ENCODE measurements at places on chromosomes 6 and 20. TPM values are rescaled to one million over a fixed set of nuclear protein-coding genes. Genes with fewer than 3 reads are reported as not detected.
A peak's percentile ranks its signal among the peaks of the same experiment; 100 is the strongest.

GRCh38 chr6:41159415-41160082 is 3.4 kb downstream of the TREM2 start:
- no peak for DNase-seq

Gene BPIFA1
- total RNA-seq: not detected

DNA sequence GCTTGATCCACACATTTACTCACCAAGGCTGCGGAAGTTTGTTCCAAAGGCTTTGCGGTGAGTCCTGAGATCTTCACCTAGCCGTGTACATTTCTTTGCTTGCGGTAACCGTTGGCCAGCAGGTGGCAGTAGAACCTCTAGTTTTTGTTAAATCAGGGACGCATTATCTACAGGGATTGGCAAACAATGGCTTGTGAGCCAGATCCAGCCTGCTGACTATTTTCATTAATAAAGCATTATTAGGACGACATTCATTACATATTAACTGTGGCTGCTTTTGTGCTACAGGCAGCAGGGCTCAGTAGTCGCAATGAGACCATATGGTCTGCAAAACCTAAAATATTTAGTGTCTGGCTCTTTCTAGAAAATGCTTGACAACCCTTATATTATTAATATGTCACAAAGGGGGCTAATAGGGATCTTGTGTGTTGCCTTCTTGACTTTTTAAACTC is 174.1 kb downstream of the DOK5 start:
- peak; percentile 63 for DNase-seq

Gene FITM2
- total RNA-seq: 4.5 TPM

- no peak for DNase-seq
Measured at GRCh38 chr6:162621246-162621645, 106.3 kb downstream of the PRKN start.

DNA sequence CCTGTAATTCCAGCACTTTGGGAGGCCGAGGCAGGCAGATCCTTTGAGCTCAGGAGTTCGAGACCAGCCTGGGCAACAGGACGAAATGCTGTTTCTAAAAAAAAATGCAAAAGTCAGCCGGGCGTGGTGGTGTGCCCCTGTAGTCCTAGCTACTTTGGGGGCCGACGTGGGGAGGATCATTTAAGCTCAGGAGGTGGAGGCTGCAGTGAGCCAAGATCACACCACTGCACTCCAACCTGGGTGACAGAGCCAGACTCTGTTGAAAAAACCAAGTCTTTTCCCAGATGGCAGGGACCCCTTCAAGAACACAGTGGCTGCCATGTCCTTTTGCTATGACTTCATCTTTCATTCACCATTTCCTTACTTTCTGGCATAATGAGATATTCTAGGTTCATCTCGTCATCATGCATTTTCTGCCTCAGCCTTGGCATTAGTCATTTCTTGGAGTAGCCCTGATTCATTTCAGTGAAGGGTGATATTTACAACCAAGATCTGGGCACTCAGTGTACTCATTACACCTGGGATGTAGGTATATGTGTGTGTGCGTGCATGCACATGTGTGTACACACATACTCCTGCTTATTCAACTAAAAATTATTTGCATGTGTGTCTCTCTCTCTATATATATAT is 61.4 kb upstream of the TOX2 start:
- no peak for DNase-seq

Gene SPATA2
- total RNA-seq: 8.9 TPM

DNA sequence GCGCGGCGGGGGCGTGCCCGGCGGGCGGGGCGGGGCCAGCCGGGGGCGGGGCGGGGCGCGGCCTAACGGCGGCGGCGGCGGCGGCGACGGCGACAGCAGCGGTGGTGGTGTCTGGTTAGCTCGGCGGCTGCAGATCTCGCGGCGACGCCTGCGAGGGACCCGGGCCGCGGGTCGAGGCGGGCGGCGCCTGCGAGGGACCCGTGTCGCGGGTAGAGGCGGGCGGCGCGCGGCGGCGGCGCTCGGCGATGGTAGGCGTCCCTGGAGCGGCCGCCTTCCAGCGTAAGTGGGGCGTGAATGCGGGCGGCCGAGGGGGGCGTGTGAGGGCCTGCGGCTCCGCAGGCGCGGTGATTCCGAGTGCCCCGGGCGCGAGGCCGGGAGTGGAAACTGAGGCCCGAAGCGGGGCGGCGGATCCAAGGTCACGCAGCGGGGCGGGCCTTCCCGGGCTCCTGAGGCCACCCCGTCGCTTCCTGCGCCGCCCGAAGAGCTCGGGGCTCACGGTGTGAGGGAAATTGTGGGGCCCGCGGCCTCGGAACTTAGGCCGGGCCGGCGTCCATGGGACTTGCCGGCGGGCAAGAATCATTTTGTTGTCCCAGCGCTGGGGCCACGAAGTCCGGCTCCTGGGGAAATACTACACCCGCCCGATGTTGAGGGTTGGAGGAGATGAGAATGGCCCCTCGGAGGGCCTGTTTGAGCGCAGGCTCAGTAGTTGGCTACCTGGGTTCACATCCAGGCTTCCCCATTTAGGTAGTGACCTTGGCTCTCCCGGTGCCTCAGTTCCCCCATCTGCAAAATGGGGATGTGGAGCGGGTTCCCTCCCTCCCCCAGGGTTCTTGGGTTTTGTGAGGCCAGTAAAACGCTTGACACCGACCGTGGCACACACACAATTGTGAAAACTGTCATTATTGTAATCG is at the start of gene CBFA2T2:
Gene CBFA2T2, plus strand, starts transcription at position 74 of the 911 bp plus-strand sequence. Its CDS starts 172 bp downstream, at position 246.
- no peak for DNase-seq

GRCh38 chr20:33407251-33407650 is 5.9 kb upstream of the CDK5RAP1 start:
- no peak for DNase-seq

- DNase-seq: no peak
Measured at GRCh38 chr20:19701429-19701828, 56.6 kb upstream of the RIN2 start.

Gene OR2H1
- total RNA-seq: not detected

GRCh38 chr20:61370841-61371303 is 118.8 kb downstream of the CDH4 start:
- no peak for DNase-seq

DNA sequence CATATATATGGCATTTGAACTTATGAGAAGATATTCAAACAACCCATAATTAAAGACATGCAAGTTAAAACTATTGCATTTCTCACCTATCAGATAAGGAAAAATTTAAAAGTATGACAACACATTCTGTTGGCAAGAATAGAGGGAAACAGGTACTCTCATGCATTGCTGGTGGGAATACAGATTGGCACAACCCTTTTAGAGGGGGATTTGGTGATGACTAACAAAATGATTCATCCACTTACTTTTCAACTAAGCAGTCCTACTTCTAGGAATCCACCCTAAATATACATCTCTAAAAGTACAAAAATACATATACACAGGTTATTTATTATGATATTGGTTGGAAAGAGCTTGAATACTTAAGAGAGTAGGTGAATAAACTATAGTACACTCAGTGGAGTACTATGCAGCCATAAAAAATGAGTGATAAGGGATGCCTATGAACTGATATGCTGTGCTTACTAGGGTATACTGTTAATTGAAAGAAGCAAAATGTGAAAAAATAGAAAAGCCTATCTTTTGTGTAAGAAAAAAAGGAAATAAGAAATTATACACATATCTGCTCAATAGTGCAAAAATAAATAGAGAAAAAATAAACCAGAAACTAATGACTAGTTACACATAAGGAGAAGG is 42.2 kb downstream of the ADAT2 start:
- no peak for DNase-seq

Gene PLCB4
- not detected for total RNA-seq

Gene MPIG6B
- total RNA-seq: 1.5 TPM

- no peak for DNase-seq
Measured at GRCh38 chr20:8352486-8352885, 220.4 kb downstream of the PLCB1 start.

DNA sequence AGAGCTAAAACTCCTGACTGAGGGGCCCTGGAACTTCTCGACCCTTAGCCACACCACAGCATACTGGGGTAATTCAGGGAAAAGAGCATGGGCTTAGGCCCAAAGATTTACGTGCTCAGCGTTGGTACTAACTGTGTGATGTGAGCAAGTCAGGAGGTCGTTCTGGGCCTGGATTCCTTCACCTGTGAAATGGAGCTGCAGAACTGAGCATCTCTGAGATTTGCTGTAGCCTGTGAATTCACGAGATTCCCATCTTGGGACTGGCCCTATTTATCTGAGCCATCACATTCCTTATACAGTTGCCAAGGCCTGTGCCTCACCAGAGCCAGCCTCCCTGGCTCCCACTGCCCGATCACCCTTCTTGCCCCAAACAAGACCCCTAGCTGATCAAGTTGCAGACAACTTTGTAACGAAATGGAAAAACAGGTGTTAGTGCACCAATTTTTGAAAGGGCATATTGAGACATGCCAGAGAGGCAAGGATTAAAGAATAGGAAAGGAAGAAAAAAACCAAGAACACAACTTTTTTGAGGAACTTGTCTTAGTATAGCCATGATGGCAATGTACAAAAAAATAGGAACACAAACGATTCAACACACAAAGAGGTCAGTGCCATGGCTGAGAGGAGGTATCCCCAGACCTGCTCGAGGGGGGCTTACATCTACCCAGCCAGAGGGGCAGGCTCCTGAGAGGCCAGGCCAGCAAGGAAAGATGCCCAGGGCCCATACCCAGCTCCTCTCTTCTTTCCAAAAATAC is 323.0 kb upstream of the JARID2 start:
- no peak for DNase-seq

DNA sequence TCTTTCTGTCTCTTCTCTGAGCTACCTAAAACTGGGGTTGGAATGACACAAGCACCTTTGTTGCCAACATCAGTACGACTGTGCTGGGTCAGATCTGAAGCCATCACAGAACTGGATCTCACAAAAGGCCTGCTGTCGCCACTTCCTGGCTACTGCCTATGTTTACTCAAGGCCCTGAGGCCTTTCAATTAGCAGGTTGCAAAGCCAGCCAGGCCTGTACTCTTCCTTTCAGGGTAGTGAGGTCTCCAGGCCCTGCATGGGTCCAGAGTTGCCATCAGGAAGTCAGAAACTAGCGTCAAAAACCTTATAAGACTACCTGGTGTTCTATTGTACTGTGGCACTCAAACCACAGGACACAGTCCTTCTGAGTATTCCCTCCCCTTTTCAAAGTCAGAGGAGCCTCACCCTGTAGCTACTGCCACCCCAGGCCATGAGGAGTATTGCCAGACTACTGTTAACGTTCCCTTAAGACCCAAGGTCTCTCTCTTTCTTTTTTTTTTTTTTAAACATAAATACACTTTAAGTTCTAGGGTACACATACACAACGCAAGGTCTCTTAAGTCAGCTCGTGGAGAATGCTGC is 937.4 kb upstream of the GJE1 start:
- no peak for DNase-seq

- no peak for DNase-seq
Measured at GRCh38 chr20:3606021-3606420, 57.2 kb downstream of the GFRA4 start.

DNA sequence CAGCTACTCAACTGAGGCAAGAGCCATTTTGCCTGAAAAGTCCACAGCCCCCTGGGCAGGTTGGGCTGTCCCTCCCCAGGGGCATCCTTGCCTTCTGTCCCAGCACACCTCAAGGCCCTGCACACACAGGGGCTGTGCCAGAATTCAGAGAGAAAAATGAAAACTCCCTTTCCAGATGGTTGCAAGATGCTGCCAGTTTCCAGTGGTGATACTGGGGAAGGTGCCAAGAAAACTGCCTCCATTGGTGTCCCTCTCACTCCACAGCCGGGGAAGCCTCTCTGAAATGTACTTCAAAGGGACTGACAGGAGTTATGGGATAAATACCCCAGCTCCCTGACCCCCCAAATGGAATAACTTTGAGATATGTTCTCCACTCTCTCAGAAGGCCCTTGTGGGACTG is 154.2 kb upstream of the MAFB start:
- DNase-seq: no peak

DNA sequence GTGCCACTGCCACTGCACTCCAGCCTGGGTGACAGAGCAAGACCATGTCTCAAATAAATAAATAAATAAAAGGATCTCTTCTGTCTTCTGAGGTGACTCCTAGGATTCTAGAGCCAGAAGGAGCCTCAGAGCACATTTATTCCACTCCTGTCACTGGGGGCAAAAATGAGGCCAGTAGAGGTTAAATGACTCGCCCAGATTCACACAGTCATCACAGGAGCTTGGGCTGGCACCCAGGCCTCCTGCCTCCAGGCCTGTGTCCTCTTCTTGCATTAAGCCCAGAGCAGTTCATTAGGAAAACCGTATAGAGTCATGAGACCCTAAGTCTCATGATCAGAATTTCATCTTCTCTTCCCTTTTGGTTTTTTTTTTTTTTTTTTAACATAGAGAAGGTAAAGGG is 243.3 kb downstream of the NRN1 start:
- DNase-seq: no peak

- DNase-seq: no peak
Measured at GRCh38 chr20:56187534-56188165, 60.9 kb upstream of the MC3R start.

DNA sequence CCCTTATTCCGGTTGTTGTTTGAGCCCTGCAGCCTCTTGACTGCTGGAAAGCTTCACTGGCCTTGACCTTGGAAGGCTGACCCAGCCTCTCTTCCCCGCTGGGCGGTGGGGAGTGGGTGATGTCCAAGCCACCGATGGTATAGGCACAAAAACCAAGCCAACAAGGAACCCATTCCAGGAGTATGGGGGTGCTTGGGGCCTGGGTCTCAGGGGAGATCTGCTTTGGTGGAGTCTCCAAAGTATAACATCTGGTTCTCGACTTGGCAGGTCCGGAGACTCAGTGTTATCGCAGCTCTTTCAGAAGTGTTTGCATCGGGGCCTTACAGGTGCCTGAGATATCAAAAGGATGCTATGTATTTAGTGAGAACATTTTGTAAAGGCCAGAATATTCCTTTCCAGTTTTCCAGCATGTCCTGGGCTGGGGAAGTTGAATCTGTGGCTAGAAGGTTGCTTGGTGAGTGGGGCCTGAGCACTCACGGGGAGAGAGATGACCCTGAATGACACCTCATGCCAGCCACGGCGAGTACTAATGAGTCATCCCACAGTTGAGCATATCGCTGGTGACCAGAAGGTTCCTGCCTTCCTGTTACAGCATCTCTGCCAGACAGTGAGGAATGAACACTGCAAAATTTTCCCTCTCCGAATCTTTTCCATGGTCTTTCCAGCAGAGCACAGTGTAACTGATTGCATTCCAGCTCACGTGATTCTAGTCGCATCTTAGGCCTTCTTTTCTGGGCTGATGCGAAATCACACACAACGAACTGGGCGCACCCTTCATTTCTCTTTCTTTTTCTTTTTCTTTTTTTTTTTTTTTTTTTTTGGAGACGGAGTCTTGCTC is 133.9 kb downstream of the ZDHHC14 start:
- DNase-seq: no peak

GRCh38 chr20:57434390-57434700 is 43.1 kb downstream of the RBM38 start:
- no peak for DNase-seq

Gene JAG1
- 0.28 TPM for total RNA-seq

Gene TGM2
- 0.43 TPM for total RNA-seq

All from activated naive CD8-positive, alpha-beta T cell treated with anti-CD3 and anti-CD28 coated beads, Interleukin-2, amount 10 ng/mL, durations not matched to agents 7 days and 5 days (primary cell).